ENCODE measurements at places on chromosomes 4 and X.

DNA sequence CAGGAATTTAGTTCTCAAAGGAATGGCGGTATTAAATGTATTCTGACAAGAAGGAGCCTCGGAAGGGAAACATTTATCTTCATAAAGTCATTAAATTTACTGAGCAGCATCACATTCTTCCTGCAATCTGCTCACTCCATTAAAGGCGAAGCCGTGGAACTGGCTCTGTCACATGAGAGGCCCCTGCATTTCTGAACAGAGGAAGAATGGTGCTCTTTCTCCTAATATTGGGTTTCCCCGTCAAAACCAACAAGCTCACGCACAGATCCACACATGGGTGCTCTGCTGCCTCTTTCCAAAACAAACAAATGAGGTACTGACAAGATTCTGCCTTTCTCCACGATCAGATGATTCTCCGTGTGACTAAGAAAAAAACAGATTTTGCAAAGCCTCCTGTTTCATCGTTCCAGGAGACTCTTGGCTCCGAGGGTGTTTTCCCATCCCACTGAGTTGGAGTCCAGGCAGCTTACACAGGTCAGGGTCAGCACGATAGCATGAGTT is 191.2 kb downstream of the IDS start:
- DNase-seq, result no peak

GRCh38 chrX:153640736-153641575 is 6.0 kb upstream of the DUSP9 start:
- no peak for DNase-seq

DNA sequence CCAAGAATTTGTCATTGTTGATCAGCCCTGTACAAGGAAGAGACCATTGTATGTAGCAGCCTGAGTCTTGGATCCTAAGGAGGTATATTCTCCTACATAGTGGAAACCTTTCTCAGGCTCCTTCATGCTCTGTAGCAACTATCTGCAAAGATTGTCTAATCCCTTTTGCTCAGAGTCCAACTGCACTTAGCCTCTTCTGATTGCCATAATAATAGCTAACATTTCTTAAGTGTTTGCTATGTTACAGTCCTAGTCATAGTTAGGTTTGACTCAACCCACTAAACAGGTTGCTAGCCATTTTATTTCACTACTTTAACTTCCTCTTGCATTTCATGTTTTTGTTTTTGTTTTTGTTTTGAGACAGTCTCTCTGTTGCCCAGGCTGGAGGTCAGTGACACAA is 50.8 kb upstream of the SLC16A2 start:
- DNase-seq, result no peak

- DNase-seq, result no peak
Measured at GRCh38 chr4:172546782-172547181, 621.8 kb upstream of the GALNT7 start.

- no peak for DNase-seq
Measured at GRCh38 chr4:135244056-135244455, 1042.5 kb upstream of the PABPC4L start.

Measured in activated CD4-positive, alpha-beta T cell treated with anti-CD3 and anti-CD28 coated beads for 4 hours (primary cell).